ENCODE measurements at places on chromosomes 6 and 20.

DNA sequence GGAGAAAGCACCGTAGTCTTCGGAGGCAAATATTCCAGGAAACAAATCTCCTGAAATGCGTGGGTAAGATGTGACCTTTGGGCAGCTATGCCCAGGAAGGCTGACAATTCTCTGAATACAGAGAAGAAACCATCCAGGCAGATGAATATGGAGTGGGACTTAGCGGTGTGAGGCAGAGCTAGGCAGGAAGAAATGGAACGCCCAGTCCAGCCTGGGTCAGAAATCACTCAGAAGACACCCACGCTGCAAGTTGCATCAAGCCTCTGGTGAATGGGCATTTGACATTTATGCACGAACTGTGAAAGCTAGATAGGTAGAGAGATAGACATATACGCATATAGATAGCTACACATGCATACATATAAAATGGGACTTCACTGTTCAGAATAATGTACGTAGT, 498.5 kb downstream of the QKI start:
- no peak for DNase-seq

- peak; percentile 83 for DNase-seq
Observed at GRCh38 chr6:149334682-149335160, 17.2 kb downstream of the TAB2 start.

DNA sequence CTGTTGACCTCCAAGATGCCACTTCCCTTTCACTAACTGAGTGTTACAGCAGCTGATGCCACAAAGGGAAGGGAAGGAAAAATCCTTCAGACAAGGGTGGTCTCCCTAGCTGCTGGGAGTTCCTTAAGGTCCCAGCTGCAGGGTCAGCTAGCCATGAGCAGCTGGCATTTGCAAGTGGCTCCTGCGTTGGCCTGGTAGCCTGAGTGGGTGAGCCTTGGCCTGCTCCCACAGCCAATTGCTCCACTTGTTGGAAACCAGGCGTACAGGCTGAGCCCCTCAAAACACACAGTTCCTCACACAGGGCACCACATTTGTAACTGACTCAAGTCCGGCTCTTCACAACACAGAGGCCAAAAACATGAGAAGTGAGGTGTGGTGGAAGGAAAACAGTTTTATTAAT, 16.7 kb downstream of the TTK start:
- no peak for DNase-seq

DNA sequence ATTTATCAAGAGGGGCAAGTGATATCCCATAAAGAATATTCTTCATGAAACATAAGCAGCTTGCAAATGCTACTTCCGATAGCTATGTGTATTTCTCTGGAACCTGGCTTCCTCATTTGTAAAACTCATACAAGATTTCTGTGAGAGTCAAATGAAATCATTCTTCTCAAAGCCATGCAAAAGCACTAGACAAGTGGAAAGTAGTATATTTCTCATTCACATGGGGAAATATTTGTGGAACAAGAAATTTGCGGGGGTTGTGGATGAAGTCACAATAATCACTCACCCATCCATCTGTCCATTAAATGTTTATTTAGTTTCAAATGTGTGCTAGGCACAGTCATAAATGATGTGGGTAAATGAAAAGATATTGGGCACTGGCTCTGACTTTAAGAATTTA, 150.5 kb downstream of the IPCEF1 start:
- DNase-seq: no peak

- DNase-seq: no peak
Observed at GRCh38 chr6:14135893-14136539, 18.4 kb downstream of the CD83 start.

DNA sequence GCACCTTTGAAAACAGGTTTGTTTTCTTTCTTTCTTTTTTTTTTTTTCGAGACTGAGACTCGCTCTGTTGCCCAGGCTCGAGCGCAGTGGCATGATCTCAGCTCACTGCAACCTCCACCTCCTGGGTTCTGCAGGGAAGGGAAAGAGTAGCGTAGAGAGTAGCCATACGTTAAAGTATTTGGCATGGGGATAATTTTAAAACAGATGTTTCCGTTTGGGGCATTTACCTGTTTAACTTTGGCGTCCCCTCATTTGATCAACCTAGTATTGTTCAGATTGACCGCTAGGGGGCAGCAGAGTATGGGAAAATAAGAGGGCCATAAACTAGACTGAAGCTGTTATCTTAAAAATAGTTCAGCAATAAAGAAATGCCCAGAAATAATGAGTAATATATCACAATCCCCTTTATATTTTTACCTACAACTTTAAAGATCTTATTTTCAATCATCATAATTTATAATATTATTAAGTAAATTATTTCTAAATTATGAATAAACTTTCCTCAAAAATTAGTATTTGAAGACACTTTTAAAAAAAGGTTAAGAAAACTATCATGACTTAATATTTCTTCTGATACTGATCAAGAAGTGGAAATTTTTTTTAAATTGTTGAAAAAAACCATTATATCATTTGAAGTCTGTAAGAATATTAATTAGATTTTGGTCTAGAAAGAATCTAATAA, 7.6 kb upstream of the TAAR9 start:
- DNase-seq: peak; percentile 38

- no peak for DNase-seq
Observed at GRCh38 chr6:99270030-99270429, 79.4 kb downstream of the FAXC start.

- DNase-seq: no peak
Observed at GRCh38 chr6:51019806-51020205, 201.1 kb downstream of the TFAP2B start.

All from MG63 (cell line).